ENCODE measurements at places on chromosomes 1 and 21.

DNA sequence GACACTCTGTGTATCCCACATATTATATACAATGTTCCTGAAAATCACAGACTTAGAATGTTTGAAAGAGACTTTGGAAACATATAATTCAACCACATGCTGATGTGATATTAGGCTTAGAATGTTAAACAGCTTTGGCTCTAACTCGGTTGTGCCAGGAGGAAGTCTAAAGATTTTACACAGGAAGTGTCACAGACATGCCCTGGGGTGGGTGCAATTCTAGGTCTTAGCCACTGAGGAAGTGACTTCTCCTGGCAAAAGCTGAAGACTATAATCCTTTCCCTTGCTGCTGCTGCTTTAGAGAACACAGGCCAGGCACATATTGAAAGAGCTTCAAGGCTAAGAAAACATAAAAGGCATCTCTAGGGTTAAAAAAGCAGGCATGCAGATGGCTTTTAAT is 51.0 kb downstream of the RPL5 start:
- peak; percentile 7 for DNase-seq

DNA sequence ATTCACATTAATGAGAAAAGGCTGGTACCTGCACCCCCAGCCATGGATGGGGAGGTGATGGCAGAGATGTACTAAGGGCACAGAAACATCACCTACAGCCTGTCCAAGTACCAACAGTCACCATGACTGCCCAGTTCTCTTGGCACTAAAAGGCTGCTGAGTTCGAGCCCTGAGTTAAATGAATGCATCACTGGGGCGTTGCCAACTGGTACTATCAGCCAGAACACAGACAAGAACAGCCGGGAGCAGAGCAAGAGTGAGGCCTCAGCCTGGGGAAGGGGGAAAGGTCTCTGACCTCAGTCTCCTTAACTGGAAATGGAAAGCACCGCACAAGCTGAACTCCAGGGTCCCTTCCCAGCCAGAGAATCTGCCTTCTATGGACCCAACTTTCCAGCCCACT is 60.5 kb downstream of the GLIS1 start:
- no peak for DNase-seq

- DNase-seq = no peak
Observed at GRCh38 chr21:27365394-27365793, 398.5 kb upstream of the ADAMTS5 start.

- no peak for DNase-seq
Observed at GRCh38 chr1:39196244-39197215, 8.0 kb upstream of the MACF1 start.

GRCh38 chr1:99919220-99919619 is 50.6 kb upstream of the SLC35A3 start:
- no peak for DNase-seq

DNA sequence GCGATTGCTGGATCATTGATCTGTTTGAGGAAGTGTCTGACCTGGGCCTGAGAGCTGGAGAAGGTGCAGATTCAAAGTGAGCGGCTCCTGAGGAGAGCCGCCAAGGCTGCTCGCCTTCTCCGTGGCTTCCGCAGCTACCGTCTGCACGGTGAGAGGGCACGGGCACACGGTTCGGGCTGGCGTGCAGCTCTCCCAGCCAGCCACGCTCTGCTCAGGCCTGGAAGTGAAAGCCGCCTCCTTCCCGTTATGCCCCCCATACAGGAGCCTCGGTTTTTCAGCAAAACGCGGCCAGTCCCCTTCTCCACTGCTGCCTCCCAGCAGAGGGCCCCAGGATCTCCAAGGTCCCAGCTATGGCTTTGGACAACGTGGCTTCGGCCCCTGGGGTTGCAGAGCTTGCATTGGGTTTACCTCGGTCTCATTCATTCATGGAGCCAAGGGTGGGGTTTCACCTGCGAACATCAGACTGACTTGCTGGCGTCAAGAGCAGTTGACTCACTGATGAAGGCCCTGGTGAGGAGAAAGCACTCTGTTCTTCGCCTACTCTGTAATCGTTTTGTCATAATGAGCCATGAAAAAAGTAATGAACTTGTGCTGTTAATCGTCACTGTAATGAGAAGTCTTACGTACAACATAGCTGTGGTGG is 24.4 kb upstream of the PDXK start:
- DNase-seq = no peak

GRCh38 chr1:245776694-245777332 is 622.0 kb downstream of the KIF26B start:
- DNase-seq = no peak

- DNase-seq = no peak
Observed at GRCh38 chr1:34696230-34696629, 58.6 kb upstream of the GJB5 start.

DNA sequence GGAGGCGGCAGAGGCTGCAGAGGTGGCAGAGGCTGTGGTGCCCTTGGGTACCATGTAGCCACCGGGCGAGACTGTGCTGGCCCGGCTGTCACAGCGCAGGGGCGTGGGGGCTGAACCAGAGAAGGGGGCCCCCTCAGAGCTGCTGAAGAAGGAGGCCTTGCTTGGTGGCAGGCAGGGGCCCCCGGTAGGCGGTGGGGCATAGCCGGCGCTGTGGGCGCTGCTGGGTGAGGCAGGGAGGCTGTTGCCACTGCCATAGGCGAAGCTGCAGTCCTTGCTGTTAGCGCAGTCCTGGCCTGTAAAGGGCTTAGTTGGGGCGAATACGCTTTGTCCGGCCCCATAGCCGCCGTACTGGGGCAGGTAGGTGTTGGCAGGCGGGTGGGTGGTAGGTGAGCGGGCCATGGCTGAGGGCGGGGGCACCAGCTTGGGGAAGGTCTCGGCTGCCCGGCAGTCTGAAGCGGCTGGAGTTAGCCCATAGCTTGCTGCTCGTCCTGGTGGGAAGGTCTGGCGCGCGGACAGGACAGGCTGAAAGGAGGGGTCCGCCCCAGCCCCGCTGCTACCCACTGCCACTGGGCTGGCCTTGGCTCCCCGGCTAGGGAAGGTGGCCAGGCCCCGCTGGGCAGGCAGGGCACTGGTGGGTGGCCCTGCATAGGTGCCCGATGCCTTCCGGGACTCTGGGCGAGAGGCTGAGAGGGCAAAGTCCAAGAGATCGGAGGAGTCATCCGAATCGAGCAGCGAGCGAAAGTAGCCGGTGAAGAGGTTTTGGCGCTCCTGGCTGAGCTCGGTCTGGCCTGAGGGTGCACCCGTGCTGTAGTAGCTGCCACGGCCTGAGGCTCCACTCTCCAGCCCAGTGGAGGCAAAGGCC is 54.9 kb downstream of the AHDC1 start:
- no peak for DNase-seq

DNA sequence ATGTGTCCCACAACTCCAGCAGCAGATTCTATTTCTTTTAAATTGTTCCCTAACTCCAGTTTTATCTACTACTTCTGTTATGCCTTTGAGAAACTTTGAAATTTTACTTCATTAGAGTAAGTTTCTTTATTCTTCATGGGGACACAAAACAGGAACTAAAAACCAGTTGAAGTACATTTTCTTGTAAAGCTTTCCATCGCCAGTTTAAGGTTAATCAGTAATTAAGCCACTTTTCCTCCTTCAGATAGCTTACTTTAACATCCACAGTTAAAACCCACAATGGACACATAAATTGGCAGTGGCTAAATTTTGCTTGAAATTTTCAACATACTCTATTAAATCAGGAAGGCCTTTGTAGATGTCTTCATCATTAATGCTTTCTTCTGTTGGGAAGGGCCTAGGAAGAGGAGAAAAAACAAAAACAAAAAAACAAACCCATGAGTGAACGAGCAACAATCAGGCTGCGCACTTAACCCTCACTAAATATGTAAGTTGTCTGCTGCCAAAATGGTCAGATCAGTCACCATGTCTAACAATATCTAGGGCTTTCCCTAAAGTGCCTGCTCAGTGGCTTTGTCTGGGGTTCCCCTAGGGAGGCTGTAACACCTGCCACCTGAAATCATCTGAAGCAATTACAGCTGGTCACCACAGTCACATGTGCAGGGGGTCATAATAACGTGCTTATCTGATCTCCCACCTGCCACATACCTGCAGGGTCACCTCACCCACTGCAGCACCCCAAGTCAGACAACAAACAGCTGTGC is 187.9 kb downstream of the VAV3 start:
- no peak for DNase-seq

- DNase-seq = no peak
Observed at GRCh38 chr1:180947901-180948640, 35.4 kb downstream of the KIAA1614 start.

DNA sequence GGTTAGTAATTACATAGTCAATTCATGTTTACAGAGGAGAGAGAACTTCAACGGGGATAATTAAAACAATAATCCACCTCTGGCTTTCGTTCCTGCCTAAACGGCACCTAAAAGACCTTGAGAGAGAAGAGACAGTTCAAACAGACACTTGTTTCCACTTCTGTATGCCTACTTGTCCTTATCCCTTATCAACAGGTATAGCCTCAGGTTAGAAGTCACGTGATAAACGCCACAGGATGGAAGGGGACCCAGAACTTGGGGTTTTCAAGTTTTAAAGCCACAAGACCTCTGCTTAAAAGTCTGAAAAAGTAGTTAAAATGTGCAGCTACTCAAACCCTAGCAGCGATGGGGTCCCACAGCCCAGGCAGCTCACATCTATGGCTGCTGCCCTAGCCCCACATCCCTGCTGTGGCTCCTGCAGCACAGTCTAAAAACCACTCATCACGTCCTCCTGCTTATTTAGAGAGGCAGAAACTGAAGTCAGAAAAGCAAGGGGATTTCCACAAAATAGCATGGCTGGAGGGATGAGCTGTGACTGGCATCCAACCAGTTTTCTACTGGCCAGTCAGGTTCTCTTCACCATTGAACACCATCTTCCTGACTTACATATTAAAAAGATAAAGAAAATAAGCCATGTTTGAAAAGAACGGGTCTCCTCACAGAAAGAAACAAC is 51.2 kb upstream of the SEC16B start:
- no peak for DNase-seq

DNA sequence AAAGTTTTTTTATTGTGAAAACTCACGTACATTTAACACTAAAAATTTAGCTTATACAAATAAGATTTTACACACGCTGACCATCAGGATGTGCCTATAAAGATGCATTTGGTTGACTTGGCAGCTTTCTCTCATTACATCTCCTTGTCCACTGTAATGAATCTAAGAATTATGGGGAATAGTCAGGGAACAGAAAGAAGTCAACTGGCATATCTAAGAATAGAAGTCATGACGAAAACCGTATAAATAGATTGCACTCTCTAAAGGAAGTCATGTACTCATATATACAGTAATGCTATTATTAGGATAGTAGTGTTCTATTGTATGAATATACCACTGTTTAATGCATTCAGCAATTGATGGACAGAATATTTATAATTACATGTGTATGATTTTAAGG is 575.8 kb upstream of the B3GALT2 start:
- no peak for DNase-seq

DNA sequence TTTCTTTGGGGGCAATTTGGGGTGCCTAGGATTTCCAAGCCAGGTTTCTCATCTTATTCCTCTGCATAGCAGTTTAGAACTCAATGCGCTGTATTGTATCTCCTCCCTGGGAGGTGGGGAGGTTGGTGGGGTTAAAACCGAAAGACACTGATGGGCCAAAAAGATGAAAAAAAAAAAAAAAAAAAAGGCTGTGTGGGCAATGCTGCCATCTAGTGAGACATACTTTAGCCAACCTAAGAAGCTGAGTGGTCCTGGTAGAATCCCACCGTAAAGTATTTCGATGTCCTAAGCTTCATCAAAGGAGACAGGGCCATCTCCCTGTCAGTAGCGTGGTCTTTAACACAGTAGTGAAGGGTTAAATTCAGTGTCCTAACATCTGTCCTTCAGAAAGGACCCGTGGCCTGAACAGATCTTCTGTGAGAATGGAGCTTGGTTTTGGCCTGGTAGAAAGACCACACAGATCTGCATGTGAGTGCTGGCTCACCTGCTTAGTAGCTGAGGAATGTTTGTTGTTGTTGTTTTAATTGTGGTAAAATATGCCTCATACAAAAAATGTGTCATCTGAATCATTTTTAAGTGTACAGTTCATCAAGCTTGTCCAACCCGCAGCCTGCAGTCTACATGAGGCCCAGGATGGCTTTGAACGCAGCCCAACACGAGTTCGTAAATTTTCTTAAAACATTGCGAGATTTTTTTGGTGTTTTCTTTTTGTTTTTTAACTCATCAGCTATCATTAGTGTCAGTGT is 226.2 kb downstream of the KIF26B start:
- no peak for DNase-seq

- DNase-seq = no peak
Observed at GRCh38 chr1:43066578-43066977, 105.5 kb downstream of the EBNA1BP2 start.

DNA sequence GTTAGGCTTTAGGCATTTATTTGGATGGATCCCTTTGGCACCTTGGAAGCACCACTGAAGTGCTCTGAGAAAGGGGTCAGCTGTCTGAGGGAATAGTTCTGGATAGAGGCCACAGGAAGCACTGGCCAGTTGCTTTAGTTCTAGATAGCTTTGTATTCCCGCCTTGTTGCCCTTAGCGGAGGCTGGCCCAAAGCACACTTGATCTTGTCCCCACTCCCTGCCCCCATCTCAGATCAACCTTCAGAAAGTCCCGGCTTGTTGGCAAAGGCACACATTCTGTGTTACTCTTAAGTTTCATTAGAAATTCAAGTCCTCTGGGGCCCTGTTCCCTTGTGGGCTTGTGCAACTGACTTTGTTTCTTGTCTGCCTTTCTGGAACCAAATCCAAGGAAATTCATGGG is 15.2 kb upstream of the NBL1 start:
- DNase-seq = no peak

All from stimulated activated CD4-positive, alpha-beta T cell treated with anti-CD3 and anti-CD28 coated beads, Interleukin-2, amount 100 ng/mL, for 4 hours (primary cell).